T-helper 2 cell (primary cell): ENCODE measurements at places on chromosomes 1 and 21.

DNA sequence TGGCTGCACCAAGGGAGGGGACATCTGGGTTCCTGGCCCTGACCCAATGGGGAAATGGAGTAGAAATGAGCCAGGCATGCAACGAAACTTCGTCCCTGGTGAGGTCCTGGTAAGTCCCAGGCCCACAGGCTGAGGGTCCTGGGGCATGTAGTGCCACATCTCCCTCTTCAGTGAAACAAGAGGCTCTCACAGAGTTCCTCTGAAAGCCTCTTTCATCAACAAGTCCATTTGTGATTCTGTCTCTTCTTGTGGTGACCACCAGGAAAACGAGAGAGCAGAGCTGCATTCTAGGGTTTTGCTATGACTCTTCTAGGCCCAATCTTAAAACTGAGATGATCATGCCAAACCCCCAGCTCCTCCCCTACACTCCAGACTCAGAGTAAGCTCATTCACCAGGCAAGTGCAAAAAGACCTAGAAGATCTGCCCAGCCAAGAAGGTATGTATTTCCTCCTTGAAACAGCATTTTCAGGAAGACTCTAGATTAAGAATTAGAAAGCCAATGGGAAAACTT, 24.3 kb upstream of the RNF220 start:
- DNase-seq = no peak

GRCh38 chr1:118659646-118660045, 328.5 kb downstream of the TBX15 start:
- no peak for DNase-seq

GRCh38 chr1:18047122-18047521, 60.5 kb upstream of the IGSF21 start:
- no peak for DNase-seq

DNA sequence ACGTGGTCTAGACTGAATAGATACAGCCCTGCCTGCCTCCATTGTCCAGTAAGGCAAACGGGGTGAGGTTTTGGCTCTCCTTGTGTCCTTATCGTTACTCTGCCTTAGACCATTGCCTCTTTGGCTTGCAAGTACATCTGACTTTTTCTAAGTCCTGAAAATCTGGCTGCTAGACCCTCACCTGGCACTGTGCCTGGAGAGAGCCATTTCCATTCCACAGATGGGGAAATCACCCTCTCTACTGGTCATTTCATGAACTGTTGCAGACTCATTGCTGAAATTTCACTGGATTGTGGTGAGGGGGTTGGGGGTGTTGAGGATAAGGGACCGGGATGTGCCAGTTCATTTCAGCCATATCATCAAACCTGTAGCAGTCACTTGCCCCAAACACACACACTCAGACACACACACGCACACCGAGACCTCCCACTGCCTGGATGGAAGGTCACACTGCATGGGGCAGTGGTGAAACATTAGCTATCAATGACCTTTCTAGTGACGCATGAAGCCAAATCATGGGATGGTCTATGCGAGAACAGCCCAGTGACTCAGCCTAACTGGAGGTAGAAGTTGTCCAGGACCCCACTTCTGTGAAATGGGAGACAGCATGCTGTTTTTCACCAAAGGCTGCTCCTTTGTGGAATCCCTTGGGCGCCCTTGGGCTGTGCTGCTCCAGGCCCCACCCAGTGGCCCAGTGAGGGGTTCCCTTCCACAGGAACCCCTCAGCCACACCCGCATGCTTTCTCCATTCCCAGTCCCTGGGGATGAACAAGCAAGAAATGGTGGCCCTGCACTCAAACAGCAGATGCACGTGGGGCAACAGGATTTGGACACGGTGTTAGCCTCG, 34.9 kb upstream of the VASH2 start:
- no peak for DNase-seq

GRCh38 chr1:19495799-19496526, 10.6 kb upstream of the CAPZB start:
- no peak for DNase-seq

DNA sequence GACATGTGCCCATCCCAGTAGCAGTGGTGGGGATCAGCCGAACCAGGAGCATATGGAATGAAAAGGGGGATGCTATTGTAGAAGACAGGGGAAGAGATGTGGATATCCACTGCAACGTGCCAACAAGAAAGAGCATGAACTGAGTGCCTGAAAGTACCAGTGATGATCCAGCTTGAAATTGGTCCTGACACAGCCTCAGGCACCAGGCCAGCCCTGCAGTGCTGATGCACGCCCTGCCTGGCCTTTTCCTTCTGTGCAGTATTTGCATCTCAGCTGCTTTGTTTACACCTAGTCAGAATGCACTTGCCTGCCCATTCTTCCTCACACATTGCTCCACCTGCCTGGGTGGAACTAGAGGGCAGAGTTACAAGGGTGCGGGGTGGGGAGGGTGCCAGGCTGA, 50.3 kb upstream of the ARTN start:
- no peak for DNase-seq

DNA sequence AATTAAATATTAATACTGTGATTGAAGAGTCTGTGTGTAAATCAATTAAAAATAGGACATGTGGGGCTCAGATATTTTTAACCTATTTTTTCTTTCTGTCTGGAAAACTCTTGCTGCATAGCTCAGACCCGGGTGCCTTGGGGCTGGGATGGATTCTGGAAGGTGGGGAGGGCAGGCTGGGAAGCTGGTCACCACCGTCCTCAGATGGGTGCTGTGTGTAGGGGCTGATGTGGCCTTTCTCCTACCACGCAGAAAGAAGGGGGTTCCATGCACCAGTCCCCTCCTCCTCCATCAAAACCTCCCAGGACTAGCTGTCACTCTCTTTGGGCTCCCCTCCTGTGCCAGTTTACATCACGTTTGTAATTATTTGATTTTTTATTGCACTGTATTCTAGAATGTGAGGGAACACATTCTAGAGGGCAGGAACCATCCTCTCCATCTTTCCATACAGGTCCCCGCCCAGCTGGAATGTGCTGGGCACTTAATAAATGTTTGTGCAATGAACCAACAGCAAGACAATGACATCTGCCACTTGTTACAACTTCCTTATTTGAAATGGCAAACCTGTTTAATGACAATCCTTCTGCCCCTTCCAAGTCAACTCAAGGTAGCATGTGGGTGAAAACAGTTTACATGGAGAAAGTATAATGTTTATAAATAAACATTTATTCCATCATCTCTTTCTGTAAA, 104.3 kb downstream of the EDEM3 start:
- no peak for DNase-seq

- no peak for DNase-seq
Observed at GRCh38 chr1:29326123-29326522, 89.8 kb downstream of the PTPRU start.

DNA sequence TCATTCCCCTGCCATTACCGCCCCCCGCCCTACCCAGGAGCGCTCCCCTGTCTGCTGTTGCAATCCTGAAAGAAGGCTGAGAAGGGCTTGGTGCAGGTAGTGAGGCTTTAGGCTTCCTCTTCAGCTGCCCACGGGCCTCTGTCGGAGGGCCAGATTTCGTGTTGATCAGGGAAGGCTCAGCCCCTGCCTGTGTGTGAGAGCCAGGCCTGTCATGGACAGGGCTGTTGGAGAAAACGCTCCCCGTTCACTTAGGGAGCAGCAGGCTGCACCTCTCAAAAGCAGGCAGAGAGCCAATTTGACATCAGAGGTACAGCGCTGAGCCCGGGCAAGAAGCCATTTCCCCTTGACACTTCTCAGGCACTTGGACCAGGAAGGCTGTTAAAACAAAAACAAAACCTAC, 19.0 kb downstream of the TEX35 start:
- no peak for DNase-seq

DNA sequence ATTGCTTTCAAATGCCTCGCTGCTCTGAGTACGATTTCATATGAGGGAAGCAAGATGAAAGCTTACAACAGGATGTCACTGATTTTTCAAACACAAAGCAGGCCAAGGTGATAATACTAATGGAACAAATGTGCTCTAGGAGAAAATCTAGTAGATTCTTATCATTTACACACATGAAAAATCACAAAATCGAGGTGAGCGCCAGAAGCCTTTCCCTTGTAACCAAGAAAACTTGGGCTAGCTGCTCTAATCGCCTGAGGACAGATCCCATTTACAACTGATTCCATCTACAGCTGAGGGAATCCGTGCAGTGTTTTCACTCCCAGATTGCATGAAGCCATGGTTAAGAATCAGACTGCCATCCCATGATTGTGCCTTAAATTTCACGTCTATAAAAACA, 117.5 kb downstream of the TM2D1 start:
- no peak for DNase-seq

GRCh38 chr1:165639821-165640623, 9.0 kb downstream of the MGST3 start:
- DNase-seq = no peak

GRCh38 chr1:39044762-39045161, 18.6 kb downstream of the NDUFS5 start:
- no peak for DNase-seq

DNA sequence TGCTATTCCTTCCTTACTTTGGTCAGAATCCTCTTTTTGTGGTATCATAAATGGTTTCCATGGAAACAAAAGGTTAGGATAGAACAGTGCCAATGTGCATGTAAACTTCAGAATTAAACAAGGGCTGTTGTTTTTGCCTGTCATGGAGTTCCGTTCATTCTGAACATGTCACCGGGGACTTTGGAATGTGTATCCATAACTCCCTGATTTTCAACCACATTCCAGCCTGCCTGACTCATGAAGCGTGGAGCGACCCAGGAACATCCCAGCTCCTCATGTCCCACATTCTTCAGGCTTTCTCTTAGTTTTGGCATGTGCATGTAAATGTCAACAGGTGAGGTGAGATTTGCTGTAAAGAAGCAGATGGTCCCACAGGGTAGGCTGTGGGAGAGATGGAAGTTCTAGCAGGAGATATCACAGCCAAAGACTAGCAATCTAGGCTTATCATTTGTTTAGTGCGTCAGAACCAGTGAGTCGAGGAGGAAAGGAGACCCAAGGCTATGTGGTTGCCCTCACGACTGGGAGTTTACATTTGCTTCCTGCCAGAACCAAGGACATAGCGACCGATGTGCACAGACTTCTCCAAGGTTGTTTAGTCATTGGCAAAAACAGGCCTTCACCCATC, 23.0 kb upstream of the DNAJC11 start:
- DNase-seq = no peak

- DNase-seq = no peak
Observed at GRCh38 chr1:66211521-66211920, 322.4 kb upstream of the SGIP1 start.

DNA sequence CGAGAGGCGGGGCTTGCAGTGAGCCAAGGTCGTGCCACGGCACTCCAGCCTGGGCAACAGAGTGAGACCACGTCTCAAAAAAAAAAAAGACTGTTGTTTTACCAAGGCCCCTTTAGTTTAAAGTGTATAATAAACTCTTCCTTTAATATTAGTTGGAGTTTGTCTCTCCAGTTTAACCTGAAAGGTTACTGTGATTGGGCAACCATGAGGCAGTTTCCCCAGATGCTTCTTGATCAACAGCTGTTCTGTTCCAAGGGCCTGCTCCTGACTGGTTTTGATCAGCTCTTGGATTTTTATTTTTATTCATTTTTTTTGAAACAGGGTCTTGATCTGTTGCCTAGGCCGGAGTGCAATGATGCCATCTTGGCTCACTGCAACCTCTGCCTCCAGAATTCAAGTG, 18.1 kb upstream of the C2CD2 start:
- no peak for DNase-seq

DNA sequence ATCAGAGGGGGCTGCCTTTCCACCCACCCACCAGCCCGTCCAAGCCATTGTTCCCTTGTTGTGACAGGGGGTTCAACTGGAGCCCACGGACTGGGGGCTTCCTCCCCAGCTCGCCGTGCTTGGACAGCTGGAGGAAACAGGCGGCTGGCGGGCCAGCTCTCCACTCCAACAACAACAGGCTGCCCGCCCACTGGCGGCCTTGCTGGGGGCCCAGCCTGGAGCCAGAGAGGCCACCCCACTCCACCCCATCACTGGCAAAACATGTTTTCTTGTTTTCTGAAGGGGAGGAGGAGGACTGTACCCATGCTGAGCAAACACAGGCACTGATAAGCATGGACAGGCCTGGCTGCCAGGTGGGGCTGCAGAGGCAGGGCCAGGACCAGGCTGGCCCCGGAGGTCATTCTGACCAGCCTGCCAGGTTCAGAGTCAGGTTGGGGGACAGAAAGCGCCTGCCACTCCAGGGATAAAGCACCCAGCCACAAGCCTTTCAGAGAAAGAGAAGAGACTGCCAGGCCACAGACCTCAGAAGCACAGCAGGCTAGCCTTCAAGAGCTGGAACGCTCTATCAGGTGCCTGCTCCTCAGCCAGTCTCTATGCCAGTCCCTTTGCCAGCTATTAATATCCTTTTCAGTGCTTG, 32.8 kb downstream of the GJA4 start:
- DNase-seq = no peak

DNA sequence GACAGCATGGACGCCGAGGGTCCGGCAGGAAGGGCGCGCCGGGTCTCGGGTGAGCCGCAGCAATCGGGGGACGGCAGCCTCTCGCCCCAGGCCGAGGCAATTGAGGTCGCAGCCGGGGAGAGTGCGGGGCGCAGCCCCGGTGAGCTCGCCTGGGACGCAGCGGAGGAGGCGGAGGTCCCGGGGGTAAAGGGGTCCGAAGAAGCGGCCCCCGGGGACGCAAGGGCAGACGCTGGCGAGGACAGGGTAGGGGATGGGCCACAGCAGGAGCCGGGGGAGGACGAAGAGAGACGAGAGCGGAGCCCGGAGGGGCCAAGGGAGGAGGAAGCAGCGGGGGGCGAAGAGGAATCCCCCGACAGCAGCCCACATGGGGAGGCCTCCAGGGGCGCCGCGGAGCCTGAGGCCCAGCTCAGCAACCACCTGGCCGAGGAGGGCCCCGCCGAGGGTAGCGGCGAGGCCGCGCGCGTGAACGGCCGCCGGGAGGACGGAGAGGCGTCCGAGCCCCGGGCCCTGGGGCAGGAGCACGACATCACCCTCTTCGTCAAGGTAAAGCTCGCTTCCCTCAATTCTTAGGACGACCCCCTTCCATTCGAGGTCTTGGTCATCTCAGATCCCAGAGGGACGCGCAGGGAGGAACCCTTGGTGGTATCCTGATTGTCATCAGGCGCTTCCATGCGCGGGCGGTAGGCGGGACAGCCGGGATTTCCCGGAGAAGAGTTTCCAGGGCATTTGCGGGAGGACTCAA, 1.6 kb downstream of the CLIC6 start:
- DNase-seq = no peak

DNA sequence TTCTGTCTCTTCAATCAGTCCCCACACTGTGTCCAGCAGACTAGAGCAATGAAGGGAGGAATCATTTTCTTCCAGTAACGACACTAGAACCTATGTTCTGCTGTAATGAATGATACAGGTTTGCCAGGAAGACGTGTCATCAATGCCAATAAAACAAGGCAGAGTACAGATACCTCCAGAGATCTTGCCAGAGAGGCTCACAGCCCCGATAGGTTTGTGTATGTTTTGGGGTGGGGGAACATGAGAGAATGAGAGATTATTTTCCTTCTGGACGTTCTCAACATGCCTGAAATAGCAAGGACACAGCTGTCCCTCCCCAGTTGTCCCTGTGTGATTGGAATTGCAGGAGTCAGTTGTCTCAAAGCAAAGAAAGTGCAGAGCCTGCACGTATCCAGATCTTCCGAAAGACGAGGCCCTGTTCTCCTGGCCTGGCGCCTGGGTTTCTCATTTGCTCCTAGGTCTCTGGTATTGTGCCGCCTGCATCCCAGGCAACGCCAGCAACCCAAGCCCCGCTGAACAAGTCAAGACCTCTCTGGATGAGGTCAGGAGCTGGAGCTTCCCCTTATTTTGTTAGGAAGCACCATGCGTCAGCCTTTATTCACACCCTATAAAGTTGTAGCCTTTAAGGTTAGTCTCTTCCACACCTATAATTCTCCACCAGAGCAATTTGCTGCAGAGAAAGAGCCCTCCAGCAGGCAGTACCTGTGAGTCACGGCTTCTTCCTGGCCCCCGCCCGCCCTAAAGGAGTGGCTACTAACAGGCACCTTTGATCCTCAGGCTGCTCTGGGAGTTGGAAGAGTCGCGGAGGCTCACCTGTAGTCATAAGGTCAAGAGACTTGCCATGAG, 130.5 kb downstream of the TOMM20 start:
- DNase-seq = no peak
